Activated CD8-positive, alpha-beta memory T cell treated with anti-CD3 and anti-CD28 coated beads for 1 hour (primary cell): ENCODE measurements at places on chromosomes 12 and 14.

DNA sequence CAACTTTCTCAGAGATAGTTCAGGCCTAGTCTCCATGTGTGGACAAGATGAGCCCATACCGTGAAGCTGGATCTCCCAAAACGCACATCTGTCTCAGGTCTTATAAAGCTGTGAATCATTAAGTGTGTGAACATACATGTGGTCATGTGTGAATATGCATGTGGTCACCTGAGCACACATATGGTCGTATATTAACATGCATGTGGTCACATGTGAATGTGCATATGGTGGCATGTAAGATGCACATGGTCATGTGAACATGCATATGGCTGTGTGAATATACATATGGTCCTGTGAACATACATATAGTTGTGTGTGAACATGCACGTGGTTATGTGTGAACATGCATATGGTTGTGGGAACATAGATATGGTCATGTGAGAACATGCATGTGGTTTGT lies 172.5 kb upstream of the PZP start:
- DNase-seq = no peak

GRCh38 chr12:61999311-61999710 lies 260.9 kb upstream of the USP15 start:
- DNase-seq = no peak

DNA sequence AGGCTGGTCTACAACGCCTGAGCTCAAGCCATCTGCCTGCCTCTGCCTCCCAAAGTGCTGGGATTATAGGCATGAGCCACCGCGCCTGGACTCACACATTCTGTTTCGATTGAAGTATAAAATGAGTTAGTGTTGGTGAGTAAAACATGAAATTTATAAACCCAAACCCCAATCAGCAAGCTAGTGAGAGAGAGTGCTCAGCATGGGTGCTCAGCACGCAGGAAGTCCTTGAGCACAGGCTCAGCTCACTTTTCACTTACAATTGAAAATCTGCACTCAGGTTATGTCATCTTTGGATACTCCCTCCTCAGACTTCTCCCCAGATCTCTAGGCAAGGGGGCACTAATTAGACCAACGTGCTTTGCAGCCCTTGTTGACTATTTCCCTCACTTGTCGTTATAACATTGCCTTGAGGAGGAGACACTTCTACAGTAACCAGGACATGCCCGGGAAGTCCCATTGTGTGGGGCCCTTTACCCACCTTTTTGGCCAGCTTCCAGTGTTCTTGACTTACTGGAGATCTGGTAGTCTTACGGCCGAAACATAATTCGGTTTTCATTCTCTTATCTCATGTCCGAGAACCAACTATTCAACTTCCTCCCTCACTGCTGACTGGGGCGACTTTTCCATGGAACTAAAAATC lies 68.5 kb upstream of the AMN1 start:
- DNase-seq = no peak

GRCh38 chr14:52494444-52494843 lies 57.9 kb downstream of the TXNDC16 start:
- DNase-seq = no peak

DNA sequence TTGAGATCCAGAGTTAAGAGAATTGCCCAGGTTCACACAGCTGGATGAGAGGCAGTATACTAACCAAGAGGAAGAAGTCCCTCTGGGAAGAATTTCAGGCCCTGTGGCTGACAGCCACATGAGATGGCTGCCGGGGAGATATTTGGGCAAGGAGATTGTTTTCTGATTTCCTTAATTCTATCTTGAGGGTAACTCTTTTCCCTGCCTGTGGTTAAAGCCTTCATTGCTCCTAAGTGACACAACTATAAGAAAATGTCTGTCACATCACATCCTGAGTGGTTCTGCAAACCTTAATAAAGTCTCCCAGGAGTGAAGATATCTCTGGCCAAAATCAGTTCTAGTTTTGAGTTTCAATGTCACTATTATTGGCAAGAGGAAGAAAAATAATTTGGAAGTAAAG lies 9.6 kb downstream of the ARHGDIB start:
- no peak for DNase-seq

GRCh38 chr12:75196865-75197264 lies 12.8 kb downstream of the KCNC2 start:
- DNase-seq = no peak

DNA sequence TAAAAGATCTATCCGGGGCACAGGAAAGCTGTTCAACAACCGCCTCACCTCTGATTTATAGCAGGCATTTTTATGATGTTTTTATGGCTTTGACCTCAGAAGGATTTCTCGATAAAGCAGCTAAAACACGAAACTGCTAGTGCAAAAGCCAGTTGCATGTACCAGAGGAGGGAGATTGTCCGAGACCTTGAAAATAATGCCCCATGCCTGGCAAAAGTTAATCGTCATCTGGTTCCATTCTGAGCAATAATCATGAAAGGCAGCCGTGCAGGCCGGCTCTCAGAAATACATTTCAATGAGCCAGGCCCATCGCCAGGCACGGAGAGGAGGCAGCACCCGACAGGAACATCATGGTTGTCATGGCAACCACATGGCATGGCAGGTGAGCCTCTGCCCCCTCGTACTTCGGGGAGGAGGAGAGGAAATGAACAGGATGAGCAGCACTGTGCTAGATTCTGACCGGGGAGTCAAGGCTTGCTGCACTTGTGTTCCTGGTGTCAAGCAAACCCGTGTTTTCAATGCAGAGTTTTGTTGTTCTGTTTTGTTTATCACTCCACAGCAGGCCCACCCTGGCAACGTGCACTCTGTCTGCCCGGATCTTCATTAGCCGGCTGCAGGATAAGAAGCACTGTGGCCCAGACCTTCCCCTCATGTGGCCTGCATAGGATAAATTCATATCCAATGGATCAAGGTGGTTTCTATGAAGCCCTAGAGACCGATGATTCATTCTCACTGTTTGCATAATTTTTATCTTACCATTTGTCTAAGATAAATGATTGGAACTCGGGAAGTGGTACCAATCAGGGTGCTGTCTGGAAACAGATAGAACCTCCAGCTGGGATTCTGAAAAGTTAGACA lies 160.2 kb downstream of the RIMBP2 start:
- DNase-seq = no peak

GRCh38 chr12:80892597-80893445 lies 44.9 kb downstream of the LIN7A start:
- no peak for DNase-seq

DNA sequence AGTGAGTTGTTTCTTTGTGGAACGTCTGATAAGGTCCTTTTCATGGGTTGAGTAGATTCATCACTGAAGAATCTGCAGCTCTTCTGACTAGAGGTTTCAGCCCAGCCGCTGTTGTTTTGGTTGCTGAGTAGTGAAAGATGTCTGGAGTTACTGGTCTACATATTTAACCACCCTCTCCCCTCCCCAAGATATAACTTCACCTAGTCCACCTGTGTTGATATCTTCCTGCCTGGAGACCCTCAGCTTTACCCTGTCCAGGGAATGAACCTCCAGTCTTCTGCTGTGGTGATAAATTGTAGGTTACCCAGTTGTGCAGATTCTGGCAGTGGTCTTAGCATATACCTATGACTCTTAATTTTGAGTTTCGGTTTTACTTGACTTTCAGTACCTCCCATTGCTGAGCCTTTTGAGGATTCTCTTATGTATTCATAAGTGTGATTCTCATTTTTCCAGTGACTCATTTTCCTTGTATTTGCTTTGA lies 62.9 kb downstream of the CCDC91 start:
- no peak for DNase-seq

DNA sequence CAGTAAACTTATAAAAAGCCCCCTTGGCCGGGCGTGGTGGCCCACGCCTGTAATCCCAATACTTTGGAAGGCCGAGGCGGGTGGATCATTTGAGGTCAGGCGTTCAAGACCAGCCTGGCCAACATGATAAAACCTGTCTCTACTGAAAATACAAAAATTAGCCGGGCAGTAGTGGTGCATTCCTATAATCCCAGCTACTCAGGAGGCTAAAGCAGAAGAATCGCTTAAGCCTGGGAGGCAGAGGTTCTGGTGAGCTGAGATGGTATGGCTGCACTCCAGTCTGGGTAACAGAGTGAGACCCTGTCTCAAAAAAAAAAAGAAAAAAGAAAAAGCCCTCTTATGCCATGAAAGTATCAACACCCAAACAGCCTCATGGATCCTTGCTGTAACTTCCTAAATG lies 3.7 kb downstream of the PRMT5 start:
- no peak for DNase-seq

- DNase-seq = no peak
Measured at GRCh38 chr12:92028441-92028709, 117.3 kb downstream of the BTG1 start.

GRCh38 chr14:101076451-101077198 lies 173.1 kb upstream of the RTL1 start:
- DNase-seq = no peak

GRCh38 chr14:73776194-73776537 lies 62.0 kb upstream of the PNMA1 start:
- DNase-seq = no peak

- DNase-seq = no peak
Measured at GRCh38 chr12:92398565-92399309, 253.1 kb upstream of the BTG1 start.

DNA sequence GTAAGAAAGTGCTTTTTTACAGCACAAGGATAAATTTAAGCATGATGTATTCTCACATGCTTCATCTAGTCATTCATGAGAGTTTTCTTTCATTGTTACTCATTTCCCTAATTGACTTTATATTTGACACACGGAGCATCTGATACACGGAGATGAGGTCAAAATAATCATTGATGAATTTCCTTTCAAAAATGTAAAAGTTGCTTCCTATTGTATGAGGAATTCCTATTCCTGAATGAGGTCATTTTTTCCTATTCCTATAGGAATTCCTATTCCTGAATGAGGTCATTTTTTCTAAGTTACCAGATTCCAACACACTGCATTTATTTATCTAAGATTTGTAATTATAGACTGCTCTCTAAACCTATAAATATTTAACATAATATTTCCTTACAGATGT lies 316.7 kb upstream of the KITLG start:
- no peak for DNase-seq

DNA sequence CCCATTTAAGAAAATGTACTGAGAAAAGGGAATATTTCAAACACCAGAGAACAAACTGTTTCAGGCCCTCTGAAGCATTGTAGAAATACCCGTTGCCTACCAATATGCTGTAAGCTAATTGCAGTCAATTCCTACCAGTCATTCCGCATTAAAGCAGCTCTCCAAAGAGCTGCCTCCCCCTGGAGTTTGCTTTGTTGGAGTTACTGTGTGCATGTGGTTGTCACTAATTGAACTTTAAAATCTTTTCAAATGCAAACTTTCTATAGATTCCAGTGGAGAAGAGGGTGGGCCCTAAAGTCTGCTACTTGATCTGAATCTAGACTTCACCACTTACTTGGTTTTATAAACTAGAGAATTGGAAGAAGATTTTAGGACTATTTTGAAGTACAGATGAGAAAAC lies 112.7 kb downstream of the PLXNC1 start:
- no peak for DNase-seq

DNA sequence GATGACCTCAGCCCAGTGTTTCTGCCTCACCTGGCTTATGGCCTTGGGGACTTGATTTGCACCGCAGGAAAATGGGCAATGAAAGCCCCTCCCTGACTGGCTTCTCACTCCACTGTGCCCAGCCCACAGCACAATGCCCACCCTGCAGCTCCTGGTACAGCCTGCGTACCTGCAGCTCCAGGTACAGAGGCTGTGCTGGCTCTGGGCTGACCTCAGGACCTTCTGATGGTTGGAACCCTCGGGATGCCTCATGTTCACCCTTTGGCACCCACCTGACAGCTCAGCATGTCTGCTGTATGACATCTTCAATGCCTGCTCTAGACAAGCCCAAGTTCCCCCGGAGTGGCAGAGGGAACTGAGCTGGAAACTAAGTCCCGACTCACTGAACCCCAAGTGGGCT lies 87.1 kb downstream of the ALG10 start:
- no peak for DNase-seq

- DNase-seq = no peak
Measured at GRCh38 chr12:112843287-112843686, 51.7 kb downstream of the RPH3A start.

- DNase-seq = no peak
Measured at GRCh38 chr12:54060975-54061778, 7.5 kb downstream of the HOXC4 start.

DNA sequence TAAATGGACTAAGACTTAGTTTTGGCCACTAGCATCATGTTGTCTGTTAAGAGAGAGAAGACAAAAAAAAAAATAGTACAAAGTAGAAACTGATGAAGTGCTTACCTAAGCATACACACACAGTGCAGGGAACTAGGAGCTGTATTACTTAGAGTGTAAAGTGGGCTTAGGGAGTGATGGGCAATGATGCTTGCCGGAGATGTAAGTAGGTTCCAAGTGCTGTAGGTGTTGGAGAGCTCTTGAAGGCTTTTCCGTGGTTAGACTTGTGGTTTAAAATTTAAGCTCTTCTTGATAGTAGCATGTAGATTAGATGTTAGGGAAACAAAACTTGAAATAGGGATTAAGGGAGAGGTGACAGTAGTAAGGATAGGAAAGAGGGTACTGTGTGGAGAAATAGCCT lies 34.7 kb downstream of the MIA2 start:
- DNase-seq = no peak

DNA sequence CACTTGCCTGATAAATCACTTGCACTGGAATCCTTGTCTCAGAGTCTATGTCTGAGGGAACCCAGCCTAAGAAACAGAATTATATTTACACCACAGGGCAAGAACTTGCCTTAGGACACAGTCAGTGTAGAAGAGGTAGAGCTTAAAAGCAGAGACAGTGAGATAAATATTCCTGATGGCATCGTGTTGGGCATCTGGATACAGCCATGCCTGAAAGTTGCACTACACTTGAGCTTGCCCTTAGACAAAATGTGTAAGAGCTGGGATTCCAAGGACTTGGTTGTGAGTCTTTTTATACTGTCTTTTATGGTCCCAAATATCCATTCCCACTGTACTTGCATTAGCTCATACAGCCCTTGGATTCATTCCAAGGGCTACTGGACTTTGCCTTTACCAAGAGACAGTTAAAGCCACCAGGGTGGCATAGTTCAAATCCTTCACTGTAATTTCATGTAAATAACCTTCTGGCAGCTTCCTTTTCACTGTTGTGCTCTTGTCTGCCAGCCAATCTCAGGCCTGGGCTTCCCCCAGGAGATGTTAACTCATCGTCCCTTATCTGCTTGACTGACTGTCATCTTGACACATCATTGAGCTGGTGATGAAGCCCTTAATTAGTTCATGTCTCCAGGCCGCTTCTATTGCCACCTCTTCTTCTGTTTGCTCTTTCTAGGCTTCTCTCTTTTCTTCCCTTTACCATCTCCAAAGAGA lies 577.9 kb upstream of the TBX3 start:
- DNase-seq = no peak
